Hematopoietic multipotent progenitor cell treated with erythropoietin and hydrocortisone succinate and interleukin-3 and kit ligand, for 15 days (in vitro differentiated cells): ENCODE measurements at places on chromosomes 1 and 21.
A peak's percentile ranks its signal among the peaks of the same experiment; 100 is the strongest.

GRCh38 chr1:178536329-178536728, 23.4 kb downstream of the TEX35 start:
- no peak for DNase-seq

DNA sequence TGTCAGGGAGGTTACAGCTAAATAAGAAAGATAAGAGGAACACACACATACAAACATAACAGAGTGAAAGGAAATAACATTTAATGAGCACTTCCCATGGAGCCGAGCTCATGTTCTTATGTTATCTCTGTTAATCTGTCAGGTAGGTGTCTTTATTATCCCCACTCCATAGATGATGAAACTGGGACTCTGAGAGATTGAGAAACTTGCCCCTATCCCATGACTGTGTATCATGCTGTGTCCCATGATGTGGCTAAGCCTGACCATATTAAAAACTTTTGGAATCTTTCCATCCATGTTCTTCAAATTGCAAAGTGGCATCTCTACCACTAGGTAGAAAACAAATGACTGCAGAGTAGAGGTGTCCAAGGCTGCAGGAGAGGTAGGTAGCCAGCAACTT, 285.2 kb upstream of the SGIP1 start:
- no peak for DNase-seq

GRCh38 chr1:36345353-36345752, 21.9 kb upstream of the EVA1B start:
- no peak for DNase-seq

- no peak for DNase-seq
These were observed 10.4 kb downstream of the PGLYRP4 start for GRCh38 chr1:153337980-153338853.

DNA sequence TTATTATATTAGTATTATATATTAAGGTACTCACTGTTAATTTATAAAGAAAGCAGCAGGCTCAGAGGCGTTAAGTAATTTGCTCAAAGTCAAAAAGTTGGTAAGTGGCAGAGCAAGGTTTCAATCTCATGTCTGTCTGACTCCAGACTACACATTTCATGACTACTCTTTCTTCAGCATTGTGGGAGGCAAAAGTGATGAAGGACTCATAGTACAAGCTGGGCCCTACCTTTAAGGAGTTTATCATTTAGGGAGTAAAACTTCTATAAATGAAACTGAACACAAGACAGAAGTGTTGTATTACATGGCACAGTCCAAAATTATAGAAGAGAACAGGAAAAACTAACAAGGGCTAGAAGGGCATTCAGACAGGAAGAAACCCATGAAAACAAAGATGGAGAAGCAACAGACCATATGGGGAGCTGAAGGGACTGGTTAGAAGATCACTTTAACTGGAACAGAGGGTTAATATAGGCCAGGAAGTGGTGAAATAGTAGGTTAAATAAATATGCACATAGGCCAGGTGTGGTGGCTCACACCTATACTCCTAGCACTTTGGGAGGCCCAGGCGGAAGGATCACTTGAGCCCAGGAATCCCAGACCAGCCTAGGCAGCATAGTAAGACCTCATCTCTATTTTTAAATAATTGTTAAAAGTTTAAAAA, 11.5 kb downstream of the SORT1 start:
- DNase-seq, result no peak

DNA sequence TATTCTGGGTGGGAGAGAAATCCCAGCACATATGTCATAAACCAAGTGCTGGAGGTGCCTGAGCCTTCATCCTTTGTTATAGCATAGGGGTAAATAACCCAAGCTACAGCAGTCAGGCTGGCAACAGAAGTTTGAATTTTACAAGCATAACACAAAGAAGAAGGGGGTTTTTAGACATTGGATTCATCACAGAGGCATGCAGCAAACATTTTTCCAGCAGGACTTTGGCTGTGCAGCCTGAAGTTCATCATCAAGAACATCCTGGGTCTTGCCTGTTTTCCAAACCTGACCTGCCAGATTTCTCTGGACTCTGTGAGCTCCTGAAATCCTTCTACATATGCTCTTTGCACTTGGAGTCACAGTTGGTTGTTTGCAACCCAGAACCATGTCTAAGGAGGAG, 16.2 kb downstream of the PTGER3 start:
- no peak for DNase-seq

GRCh38 chr21:27480841-27481261, 514.0 kb upstream of the ADAMTS5 start:
- no peak for DNase-seq

DNA sequence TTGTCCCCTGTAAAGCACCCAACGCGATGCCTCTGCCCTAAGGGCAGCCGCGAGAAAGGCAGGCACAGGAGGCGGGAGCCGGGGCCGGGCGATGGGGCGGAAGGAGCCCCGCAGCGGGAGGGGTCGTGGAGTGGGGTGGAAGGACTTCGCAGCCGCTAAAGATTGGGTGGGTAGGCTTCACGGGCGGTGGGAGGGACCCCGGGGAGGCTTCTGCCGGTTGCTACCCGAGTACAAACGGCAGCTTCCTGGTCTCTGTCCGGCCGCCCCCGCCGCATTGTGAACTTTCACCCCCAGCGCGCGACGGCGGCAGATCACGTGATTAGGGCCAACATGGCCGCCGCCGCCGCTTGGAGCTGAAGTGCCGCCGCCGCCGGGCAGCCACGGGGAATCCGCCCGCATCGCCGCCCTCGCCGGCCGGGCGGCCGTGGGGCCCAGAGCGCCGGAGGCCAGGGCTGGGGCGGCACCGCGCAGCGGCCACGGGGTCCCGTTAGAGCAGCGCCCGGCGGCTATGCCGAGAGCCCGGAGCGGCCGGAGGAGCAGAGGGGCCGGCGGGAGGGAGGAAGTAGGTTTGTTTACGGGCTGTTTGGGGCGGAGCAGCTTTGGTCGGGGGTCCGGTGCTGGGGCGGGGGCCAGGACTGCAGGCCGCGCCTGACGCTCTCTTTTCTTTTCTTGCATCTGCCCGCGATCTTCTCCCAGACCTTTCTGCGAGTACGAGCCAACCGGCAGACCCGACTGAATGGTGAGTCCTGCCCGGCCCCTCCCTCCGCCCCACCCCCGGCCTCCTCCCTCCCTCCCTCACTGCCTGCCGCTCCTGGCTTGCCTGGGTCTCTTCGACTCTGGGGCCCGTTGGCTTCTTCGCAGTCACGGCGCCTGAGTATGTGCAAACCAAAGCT, 42.4 kb downstream of the TMEM53 start:
- peak; percentile 85 for DNase-seq

- no peak for DNase-seq
These were observed 112.8 kb upstream of the ADAMTS5 start for GRCh38 chr21:27079636-27080240.

DNA sequence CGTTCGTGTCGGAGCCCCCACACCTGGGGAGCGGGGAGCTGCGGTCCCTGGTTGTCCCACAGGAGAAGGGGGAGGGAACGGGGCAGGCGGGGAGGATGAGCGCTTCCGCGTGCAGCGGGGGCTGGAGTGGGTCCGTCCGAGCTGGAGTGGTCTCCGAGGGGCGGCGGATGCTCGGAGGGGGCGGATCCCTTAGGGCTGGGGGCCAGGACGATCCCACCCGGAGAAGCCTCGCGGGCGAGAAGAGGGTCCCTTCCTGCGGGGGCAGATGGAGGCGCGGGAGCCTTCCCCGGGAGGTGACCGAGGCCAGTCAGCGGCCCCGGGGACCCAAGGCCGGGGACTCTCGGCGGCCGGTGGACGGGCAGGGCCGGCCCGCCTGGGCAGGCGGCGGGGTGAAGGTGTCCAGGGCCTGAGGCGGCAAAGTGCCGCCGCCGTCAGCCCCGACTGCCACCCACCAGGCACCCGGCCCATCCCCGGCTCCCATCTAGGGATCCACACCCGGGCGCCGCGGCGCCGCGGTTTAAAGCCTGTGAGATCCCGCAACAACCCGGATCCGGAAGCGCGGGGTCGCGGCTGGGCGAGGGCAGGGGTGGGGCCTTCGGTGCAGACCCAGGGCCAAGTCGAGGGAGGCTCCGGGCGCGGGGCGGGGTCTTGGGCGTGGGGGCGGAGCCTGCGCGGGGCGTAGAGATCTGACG, 5.3 kb upstream of the CCDC27 start:
- peak; percentile 71 for DNase-seq

GRCh38 chr1:108041360-108042142, 76.6 kb upstream of the VAV3 start:
- no peak for DNase-seq
